NCI-H526 treated with DMSO at 0.1 percent for 48 hours (cell line): ENCODE measurements at places on chromosomes 6 and 20.
A peak's percentile ranks its signal among the peaks of the same experiment; 100 is the strongest.

DNA sequence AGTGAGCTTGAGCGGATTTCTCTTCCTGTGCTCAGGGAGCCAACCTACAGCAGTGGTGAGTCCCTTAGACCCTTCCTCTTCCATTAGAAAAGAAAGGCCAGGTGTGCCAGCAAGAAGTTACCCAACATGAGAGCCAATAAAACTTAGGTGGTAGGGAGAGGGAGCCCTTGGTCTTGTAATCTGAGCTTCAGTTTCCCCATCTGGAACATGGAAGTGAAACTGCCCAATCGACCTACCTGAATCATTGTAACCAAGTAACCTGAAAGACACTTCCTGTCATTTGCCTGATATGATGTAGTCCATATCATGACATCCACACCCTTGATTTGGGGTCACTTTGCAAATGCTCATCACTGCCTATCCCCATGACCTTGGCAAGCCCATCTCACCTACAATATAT, 66.4 kb downstream of the MDGA1 start:
- DNase-seq = no peak

DNA sequence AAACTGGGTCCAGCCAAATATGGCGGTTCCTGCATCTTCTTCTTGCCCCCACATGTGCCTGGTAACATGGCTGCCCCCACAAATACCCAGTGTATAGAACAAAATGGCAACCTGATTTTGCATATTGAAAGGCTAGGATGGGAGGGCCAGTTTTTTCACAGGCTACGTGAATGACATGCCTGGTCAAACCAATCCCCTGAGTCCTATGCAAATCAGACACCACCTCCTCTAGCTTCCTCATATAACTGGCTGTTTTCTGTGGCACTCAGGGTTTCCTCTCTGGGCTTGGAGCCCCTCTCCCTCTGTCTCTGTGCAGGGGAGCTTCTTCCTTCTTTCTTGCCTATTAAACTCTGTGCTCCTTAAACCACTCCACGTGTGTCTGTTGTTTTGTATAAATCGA, 372.1 kb downstream of the KIF16B start:
- no peak for DNase-seq

DNA sequence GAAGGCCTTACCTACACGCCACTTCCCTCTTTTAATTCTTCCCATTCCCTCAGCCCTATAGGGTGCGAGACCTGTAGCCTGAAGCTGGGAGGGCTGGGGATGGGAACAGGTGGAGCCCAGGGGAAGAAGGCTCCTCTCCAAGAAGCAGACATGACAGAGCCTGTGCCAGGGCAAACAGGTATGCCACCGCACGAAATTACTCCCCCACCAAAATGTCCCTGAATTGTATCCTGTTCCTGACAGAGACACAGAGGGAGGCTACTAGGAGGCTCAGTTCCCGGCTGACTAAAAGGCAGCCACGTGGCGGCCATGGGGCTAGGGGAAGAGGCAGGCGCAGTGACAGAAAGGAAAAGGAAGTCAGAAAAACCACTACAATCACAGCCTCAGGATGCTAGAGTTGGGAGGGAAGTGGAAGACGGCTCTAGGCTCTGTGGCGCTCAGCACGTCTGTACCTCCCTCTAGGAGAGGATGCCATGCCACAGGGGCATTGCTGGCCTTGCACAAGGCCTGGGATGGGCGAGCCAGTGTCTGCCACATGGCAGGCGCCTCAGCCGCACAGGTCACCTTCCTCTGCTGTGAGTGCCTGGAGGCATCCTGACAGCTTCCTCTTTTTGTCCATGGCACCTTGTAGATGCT, 27.7 kb downstream of the TFEB start:
- no peak for DNase-seq

- no peak for DNase-seq
These were observed 11.6 kb downstream of the ZKSCAN4 start for GRCh38 chr6:28240471-28240870.

GRCh38 chr20:51804754-51805153, 2.4 kb upstream of the SALL4 start:
- no peak for DNase-seq

DNA sequence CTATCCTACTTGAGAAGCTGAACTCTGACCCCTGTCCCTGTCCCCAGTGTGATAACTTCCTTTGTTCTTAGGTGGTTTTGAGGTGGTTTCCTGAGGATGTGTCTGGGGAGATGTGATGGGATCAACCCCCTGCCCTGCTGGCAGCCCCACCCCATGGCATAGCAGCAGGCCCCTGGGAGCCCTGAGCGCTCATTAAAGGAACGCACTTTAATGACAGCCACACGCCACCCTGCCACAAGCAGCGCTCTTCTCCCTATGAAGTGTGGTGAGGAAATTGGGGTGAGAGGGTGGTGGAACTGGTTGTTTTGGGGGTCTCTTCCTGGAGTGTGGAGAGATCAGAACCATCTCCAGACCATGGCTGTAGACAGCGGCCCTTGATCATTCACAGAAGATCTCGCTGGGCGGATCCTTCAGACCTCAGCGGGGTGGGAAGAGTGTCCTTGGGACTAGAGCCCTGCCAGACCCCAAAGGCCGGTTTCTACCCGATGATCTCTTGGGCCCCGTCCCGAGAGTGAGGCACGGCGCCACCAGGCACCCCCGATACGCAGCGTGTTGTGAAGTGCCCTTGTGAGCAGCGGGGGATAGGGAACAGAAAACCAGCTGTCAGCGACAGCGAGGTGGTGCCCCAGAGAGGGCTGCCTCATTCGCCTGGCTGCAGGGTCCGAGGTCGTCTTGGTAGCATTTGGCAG, 45.4 kb downstream of the SYNJ2 start:
- no peak for DNase-seq

DNA sequence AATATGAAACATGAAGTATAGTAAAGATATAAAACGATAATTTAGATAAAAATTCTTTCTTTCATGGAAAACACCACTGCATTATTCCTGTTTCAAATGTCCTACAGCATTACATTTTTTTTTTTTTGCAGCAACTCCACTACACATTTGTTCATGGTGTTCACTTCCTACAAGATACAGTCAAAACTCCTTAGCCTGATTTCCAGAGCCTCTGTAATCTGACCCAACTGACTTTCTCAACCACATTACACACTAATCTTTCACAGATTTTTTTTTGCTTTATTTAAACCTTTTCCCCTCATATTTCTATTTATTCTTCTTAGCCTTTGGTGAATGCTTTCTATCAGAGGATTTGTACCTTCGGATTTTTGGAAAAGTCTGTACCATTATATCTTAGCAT, 176.5 kb upstream of the PDE7B start:
- DNase-seq = no peak

DNA sequence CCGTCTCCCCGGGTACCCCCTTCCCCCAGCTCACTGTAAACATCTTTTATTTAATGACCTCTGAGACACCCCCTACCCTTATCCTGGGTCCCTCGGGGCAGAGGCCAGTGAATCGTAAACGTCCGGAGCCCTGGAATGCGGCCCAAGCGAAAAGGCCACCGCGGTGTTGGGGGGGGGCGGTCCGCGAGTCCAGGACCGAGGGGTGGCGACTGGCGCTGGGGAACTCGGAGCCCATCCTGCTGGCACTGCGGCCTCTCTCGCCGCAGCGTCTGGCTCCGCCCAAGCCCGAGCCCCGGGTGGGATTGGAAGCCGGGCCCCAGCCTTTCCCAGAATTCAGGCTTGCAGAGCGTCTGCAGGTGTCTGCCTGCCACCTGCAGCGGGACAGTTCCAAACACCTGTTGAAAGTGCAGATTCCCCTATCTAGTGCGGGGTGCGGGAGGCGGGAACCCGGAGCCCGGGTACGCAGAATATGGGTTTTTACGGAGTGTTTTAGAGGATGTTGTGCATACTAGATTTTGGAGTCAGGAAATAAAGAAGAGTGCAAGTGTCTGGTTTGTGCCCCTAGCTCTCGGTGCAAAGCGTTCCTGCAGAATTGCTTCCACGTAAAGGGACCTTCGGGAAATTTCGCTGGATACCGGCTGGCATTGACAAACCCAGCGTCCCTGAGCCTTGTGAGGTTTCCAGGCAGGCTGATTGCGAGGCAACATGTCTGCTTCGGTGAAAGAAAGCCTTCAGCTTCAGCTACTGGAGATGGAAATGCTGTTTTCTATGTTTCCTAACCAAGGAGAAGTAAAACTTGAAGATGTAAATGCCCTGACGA, 800 bp downstream of the RWDD2A start:
- peak; percentile 75 for DNase-seq

- no peak for DNase-seq
These were observed 109.7 kb downstream of the CDK19 start for GRCh38 chr6:110705543-110705942.

- DNase-seq = no peak
These were observed 648.5 kb downstream of the RNF144B start for GRCh38 chr6:19035461-19036195.

DNA sequence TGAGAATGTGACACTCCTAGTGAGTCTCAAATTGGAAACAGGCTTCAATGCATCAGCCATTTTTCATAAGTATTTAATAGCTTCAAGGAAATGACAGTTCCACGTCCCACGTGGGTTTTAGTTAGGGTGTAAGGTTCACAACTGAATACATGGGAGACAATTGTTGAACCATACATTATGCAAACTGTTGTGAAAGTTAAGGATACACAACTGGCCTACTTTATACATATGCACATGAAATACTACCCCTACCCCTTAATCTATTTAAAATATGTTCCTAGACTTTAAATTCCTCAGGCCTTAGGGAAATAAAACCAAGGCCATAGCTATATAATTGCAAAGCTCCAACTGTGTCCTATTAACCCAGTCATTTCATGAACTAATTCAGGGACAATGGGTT, 436.1 kb downstream of the BTBD3 start:
- DNase-seq = no peak

DNA sequence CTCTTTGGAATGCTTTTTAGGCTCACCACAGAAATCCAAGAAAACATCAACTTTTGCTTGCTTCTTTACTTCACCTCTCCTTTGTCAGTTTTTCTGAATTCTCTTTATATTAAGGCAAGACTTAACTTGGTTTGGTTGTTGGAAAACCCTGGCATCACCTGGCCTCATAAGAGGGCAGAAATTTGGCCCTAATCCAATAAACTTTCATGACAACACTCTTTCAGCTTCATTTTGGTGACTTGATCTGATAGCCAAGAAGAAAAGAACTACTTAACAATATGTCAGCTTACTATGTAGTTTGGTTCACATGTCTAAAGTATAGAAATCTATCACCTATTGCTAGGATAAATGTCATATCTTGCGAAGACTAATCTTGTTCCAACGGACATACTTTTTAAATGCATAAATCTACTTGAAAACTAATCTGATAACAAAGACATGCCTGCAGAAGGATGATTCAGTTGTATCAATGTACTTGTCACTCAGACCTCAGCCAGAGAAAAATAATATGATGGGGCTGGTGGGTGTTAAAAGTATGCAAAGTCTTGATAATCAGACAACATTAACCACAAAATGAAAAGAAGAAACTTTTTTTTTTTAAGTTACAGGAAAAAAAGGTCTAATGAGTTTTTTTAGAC, 19.3 kb upstream of the HBS1L start:
- DNase-seq = no peak

DNA sequence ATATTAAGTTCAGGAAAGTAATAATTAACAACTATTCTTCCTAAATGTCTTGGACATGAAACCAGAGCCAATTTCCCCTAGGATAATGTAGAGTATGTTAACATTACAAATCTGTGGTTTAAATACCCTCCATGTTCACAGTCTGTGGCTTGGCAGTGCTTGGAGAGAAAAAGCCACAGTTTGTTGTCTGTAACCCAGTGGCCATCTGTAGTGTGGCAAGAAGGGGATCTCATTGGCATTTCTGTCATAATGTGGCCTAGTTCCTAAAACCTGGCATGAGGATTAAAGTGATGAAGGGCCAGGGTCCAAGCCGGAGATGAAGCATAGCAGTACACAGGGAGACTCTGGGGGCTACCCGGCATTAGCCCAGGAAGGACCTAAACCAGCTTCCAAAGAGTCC, 31.2 kb downstream of the SYNE1 start:
- no peak for DNase-seq

- DNase-seq = no peak
These were observed 12.7 kb downstream of the ACTR5 start for GRCh38 chr20:38760978-38761377.

DNA sequence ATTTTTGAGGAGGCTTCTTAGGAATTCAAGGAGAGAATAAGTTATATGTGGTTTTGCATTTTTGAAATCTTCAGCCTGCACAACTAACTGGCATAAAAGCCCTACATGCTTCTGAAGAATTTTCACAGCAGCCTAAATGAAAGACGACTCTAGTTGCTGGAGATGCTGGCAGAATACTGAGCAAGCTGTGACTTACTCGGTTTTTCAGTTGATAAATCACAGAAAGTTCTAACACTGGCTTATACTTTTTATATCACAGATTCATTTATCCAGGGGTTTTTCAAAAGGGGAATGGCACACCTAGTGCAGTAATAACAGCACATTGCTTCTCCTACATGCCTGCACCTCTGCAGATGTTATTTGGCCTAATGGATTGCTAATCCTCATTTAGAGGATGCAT, 134.6 kb downstream of the IMPG1 start:
- no peak for DNase-seq

DNA sequence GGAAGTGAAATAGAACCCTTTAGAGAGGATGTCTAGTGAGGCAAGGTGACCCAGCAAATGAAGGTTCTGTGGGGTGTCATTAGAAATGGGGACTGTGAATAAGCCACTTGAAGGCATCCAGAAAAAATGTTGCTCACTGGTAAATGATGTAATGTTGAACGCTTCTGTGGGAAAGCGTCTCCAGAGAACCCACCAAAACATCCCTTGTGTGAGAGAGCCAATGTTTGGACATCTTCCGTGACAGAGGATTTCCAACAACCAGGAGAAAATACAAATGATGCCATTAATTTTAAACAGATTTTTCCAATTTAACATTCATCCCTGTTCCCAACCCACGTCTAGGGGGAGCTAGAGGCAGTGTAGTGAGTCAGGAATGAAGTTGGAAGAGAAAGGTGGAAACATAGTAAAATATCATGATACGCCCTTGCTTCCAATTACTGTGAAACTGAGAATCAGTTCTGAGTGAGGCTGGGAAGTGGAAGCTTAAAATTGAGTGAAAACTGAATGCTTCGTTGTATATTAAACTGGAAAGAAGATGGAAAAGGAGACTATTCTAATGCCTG, 584.2 kb downstream of the CD109 start:
- no peak for DNase-seq

DNA sequence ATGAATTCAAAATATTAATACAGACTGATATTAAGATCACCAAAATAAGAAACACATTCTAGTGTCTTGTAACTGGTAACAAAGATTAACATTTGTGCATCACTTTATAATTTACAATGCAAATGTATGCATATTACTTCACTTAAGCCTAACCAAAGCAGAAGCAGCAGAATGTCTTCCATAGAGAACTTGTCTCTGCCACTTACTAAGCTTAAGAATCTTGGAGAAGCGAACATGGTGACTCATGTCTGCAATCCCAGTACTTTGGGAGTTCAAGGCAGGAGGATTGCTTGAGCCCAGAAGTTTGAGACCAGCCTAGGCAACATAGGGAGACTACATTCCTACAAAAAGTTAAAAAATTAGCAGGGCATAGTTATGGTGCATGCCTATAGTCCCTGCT, 18.8 kb downstream of the AK9 start:
- DNase-seq = no peak

GRCh38 chr6:35596448-35597442, 84.0 kb upstream of the TULP1 start:
- no peak for DNase-seq
